Central memory CD8-positive, alpha-beta T cell (primary cell): ENCODE measurements at places on chromosomes 6 and 20.

- H3K4me1 ChIP-seq, result peaks cover 5% of the 10 kb centered on the region
- peaks cover 18% of the 10 kb centered on the region for H3K27me3 ChIP-seq
- DNase-seq, result no peak
- no peaks in the 10 kb centered on the region for H3K36me3 ChIP-seq
- no peak overlapping the region for H3K27ac ChIP-seq
- no peak overlapping the region for H3K4me3 ChIP-seq
Observed at GRCh38 chr6:169852504-169853195, 101.2 kb downstream of the ERMARD start.

- peaks cover 47% of the 10 kb centered on the region for H3K4me1 ChIP-seq
- H3K36me3 ChIP-seq, result peaks cover 6% of the 10 kb centered on the region
- peak; percentile 46 for DNase-seq
- no peaks in the 10 kb centered on the region for H3K27me3 ChIP-seq
- peak overlapping the region; percentile 48 for H3K4me3 ChIP-seq
Observed at GRCh38 chr20:44217342-44218092, 6.9 kb upstream of the OSER1 start.

DNA sequence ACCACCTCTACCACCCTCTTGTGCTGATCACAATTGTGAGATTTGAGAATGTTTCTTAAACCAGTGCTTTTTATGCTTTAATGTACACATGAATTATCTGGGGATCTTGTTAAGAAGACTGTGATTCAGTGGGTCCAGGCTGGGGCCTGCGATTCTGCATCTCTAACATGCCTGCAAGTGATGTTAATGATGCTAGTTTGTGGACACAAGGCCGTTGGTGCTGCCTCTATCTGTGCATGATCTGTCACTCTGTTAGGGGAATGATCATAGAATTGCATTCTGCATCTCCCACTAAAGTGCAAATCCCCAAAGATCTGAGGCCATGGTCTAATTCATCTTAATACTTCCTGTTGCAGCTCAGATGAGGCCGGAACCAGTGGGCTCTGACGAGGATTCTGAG, 746.5 kb downstream of the PTPRT start:
- peaks cover 2% of the 10 kb centered on the region for H3K36me3 ChIP-seq
- H3K4me1 ChIP-seq, result no peaks in the 10 kb centered on the region
- H3K27me3 ChIP-seq, result no peaks in the 10 kb centered on the region
- DNase-seq, result no peak
- no peak overlapping the region for H3K4me3 ChIP-seq

DNA sequence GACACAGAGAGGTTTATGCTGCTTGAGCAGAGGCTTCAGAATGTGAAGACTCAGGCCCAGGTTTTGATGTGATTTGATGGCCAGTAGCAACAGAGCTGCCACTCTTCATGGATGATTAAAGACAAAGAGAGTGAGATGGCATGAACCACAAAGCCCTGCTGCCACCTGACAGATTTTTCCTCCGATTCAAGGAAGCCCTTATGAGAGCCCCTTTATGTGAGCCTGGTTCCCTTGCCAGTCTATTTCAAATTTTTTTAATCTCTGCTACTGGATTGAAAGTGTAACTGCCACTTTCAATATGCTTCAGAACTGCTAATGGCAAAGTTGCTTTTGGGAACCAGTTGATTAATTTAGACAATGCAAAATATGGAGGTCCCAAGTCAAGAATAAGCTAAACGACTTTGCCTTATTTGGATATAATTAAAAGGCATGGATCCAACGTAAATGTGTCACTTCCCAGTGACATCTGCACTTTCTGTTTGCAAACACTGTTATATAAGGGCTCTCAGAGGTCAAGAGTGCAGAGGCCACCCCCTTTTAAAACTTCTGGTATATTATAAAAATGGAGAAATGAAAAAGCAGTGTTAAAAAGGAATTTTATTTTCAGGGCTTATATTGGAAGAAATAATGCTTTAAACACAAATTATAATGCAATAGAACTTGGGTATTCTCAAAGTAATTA, 238.9 kb upstream of the FLRT3 start:
- no peaks in the 10 kb centered on the region for H3K36me3 ChIP-seq
- no peaks in the 10 kb centered on the region for H3K4me1 ChIP-seq
- H3K27ac ChIP-seq, result no peak overlapping the region
- DNase-seq, result no peak

DNA sequence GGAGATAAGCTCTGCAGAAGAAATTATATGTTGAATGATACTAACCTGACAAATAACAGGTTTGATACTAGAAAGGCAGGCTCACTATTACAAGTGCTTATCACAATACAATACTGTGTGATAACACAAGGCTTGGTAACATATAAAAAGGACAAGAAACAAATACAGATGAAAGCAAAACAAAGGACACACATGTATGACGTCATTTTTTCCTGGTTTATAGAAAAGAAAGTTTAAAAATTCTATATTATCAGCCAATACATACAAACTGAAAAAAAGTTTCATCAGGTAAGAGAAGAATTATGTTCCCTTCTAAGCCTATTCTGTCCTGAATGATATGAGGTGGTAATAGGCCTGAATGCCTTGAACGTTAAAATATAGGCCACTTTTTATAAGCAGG, 32.3 kb upstream of the MCM9 start:
- no peaks in the 10 kb centered on the region for H3K27me3 ChIP-seq
- no peak for DNase-seq
- no peaks in the 10 kb centered on the region for H3K4me1 ChIP-seq
- no peaks in the 10 kb centered on the region for H3K36me3 ChIP-seq
- H3K4me3 ChIP-seq, result no peak overlapping the region
- no peak overlapping the region for H3K27ac ChIP-seq

DNA sequence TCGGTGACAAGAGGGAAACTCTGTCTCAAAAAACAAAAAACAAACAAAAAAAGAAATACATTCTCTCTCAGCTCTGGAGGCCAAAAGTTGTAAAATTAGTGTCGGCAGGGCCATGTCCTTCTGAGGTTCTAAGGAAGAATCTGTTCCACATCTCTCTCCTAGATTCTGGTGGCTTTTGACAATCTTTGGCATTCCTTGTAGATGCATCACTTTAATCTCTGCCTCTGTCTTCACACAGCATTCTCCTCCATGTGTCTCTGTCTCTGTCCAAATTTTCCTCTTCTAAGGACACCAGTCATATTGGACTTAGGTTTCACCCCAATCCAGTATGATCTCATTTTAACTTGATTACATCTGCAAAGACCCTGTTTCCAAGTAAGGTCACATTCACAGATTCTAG, 9.1 kb downstream of the PPP2R5D start:
- no peaks in the 10 kb centered on the region for H3K27me3 ChIP-seq
- peaks cover 15% of the 10 kb centered on the region for H3K36me3 ChIP-seq
- no peak overlapping the region for H3K27ac ChIP-seq
- no peak for DNase-seq

- H3K4me1 ChIP-seq, result peaks cover 10% of the 10 kb centered on the region
- H3K27me3 ChIP-seq, result no peaks in the 10 kb centered on the region
- H3K27ac ChIP-seq, result no peak overlapping the region
- no peak for DNase-seq
- H3K4me3 ChIP-seq, result no peak overlapping the region
Observed at GRCh38 chr6:101652079-101652478, 258.6 kb downstream of the GRIK2 start.

GRCh38 chr6:106397431-106397830, 36.9 kb downstream of the CRYBG1 start:
- no peaks in the 10 kb centered on the region for H3K36me3 ChIP-seq
- H3K4me3 ChIP-seq, result no peak overlapping the region
- peaks cover 64% of the 10 kb centered on the region for H3K27me3 ChIP-seq
- H3K4me1 ChIP-seq, result no peaks in the 10 kb centered on the region

- no peak overlapping the region for H3K27ac ChIP-seq
- H3K27me3 ChIP-seq, result no peaks in the 10 kb centered on the region
- H3K36me3 ChIP-seq, result peaks cover 1% of the 10 kb centered on the region
- peaks cover 11% of the 10 kb centered on the region for H3K4me1 ChIP-seq
- H3K4me3 ChIP-seq, result no peak overlapping the region
Observed at GRCh38 chr20:62499758-62500236, 24.0 kb upstream of the GATA5 start.

- no peak for DNase-seq
- no peak overlapping the region for H3K27ac ChIP-seq
- peaks cover 26% of the 10 kb centered on the region for H3K27me3 ChIP-seq
- H3K4me1 ChIP-seq, result no peaks in the 10 kb centered on the region
- H3K36me3 ChIP-seq, result no peaks in the 10 kb centered on the region
Observed at GRCh38 chr20:37914672-37915433, 11.9 kb downstream of the VSTM2L start.

GRCh38 chr6:20118892-20119291, 93.4 kb downstream of the MBOAT1 start:
- no peak for DNase-seq
- no peaks in the 10 kb centered on the region for H3K27me3 ChIP-seq
- no peak overlapping the region for H3K4me3 ChIP-seq
- H3K27ac ChIP-seq, result no peak overlapping the region
- H3K36me3 ChIP-seq, result peaks cover 7% of the 10 kb centered on the region
- no peaks in the 10 kb centered on the region for H3K4me1 ChIP-seq

GRCh38 chr20:53133125-53133524, 161.0 kb downstream of the TSHZ2 start:
- H3K27ac ChIP-seq, result no peak overlapping the region
- H3K4me1 ChIP-seq, result no peaks in the 10 kb centered on the region
- peaks cover 41% of the 10 kb centered on the region for H3K27me3 ChIP-seq
- H3K4me3 ChIP-seq, result no peak overlapping the region
- H3K36me3 ChIP-seq, result no peaks in the 10 kb centered on the region
- no peak for DNase-seq

DNA sequence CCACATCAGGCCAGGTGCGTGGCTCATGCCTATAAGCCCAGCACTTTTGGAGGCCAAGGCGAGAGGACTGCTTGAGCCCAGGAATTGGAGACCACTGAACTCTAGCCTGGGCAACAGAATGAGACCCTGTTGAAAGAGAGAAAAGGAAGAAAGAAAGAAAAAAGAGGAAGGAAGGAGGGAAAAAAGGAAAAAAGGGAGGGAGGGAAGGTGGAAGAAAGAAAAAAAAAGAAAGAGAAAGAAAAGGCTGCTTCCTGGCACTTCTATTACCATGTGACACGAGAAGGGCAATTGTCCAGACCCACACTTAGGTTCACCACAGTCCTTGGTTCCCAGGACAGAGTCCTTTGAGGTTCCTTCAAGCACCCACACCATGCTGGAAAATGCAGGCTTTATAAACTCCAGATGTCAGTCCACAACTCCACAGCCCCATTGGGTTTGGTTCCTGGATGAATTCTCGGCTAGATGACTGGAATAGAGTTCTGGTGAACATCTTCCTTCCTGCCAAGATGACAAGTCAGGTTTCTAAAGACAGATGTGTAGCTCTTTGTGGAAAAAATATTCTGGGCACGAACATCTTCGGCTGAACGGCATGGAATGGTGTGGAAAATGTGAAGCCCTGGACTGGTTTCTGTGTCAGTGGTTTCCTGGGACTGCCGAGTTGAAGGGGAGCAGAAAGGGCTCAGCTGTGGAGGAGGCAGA, 32.5 kb downstream of the NT5E start:
- no peak overlapping the region for H3K27ac ChIP-seq
- no peaks in the 10 kb centered on the region for H3K27me3 ChIP-seq
- H3K4me3 ChIP-seq, result no peak overlapping the region
- H3K36me3 ChIP-seq, result peaks cover 7% of the 10 kb centered on the region
- DNase-seq, result no peak

DNA sequence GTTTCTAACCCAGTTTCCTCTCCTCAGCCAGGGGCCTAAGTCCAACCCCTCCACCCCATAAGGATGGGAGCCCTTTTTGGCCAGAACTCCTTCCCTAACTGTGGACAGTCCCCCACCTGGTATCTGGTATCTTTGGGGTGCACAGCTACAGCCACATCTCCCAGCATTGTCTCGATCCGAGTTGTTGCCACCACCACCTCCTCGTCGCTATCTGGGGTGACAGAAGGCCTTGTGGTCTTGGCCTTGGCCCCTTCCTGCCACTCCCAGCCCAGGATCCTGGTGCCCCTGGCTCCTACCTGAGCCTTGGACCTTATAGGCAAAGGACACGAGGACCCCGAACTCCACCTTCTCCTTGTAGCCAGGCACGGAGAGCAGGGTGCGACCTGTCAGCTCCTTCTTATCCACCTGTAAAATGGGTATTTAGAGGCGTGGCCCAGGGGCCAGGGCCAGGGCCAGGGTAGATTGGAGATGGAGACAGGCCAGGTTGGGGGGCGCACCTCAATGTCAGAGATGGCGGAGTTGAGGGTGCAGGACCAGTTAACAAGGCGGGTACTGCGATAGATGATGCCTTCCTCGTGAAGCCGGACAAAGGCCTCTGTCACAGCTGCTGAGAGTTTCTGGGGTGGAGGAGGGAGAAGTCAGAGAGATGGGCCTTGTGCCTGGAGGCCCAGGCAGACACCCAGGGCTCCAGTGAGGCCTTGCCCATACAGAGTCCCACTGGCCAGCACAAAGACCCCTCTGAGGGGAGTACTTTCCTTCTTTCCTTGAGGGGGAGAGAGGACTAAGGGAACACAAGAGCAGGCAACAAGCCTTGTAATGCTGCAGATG, 7.2 kb upstream of the VWA7 start:
- H3K4me1 ChIP-seq, result no peaks in the 10 kb centered on the region
- no peak overlapping the region for H3K4me3 ChIP-seq
- H3K36me3 ChIP-seq, result peaks cover 15% of the 10 kb centered on the region
- no peak overlapping the region for H3K27ac ChIP-seq
- DNase-seq, result no peak

DNA sequence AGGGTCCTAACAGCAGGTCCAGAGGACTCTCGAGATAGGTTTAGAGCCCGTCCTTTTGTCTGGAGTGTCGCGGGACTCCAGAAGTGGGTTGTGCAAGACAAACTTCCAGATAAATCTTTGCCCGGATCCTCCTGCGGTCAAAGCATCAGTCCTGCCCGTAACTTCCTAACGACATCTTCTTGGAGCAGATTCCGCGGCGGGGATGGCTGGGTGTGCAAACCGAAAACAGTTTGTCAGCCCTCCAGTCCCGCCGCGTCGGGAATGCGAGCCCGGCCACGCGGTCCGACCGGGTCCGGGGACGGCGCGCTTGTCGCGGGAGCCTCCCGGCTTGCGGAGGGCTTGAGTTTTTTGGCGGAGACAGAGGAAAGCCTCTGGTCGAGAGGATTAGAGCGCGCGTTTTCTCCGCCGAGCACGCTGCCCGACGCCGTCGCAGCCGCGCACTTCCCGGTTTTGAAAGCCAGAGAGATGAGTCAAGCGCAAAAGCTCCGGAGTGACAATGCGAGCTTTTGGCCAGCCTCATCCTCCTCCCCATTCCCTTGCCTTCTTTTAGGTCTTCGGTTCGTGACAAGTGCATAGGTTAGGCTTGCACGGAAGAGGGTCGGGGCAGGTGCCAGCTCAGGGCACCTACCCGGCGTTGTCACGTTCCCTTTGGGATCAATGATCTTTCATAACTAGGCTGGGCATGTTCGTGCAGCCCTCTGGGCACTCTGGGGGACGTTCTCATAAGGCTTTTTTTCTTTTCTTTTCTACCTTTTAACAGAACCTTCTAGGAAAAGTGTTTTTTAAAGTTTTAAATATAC, 91.3 kb upstream of the PRDM1 start:
- H3K27me3 ChIP-seq, result peaks cover 10% of the 10 kb centered on the region
- H3K4me1 ChIP-seq, result peaks cover 28% of the 10 kb centered on the region
- H3K4me3 ChIP-seq, result peak overlapping the region; percentile 88
- DNase-seq, result no peak
- peaks cover 18% of the 10 kb centered on the region for H3K36me3 ChIP-seq
